ENCODE measurements at places on chromosomes 5 and 9. TPM values are rescaled to one million over a fixed set of nuclear protein-coding genes. Genes with fewer than 3 reads are reported as not detected.

DNA sequence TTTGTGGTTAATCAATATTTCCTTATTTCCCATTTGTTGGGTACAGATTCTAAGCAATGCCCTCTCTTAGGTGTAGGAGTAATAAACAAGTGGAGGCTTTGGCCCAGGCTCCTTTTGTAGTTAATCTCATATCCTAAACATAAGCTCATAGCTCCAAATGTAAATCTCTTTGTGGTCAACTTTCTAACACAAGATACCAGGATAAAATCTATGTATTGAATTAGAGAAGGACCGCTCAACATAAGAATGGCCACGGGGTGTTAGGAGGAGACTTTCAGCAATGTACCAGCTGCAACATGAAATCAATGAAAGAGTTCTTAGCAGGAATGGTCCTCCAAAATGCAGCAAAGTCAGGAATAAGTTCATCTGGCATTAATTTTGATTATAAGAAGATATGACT is 334.5 kb upstream of the ITGA1 start:
- no peak for DNase-seq

DNA sequence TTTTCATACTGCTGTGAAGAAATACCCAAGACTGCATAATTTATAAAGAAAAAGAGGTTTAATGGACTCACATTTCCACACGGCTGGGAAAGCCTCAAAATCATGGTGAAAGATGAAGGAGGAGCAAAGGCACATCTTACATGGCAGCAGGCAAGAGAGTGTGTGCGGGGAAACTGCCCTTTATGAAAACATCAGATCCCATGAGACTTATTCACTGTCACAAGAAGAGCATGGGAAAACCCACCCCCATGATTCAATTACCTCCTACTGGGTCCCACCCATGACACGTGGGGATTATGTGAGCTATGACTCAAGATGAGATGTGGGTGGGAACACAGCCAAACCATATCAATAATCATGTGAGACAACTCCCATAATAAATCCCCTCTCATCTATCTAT is 8.7 kb downstream of the TTC39B start:
- no peak for DNase-seq

- no peak for DNase-seq
Measured at GRCh38 chr9:14993901-14994554, 83.8 kb upstream of the FREM1 start.

- peak; percentile 51 for DNase-seq
Measured at GRCh38 chr5:95392593-95393182, 1.5 kb downstream of the FAM81B start.

MEIKIN gene
- not detected for total RNA-seq

- DNase-seq = no peak
Measured at GRCh38 chr5:35129276-35129675, 81.5 kb upstream of the AGXT2 start.

- no peak for DNase-seq
Measured at GRCh38 chr9:70576116-70576515, 161.7 kb upstream of the KLF9 start.

THBS4 gene
- total RNA-seq = 18.6 TPM

KIF12 gene
- 3.3 TPM for total RNA-seq

GRCh38 chr9:80144406-80144805 is 572.6 kb downstream of the TLE4 start:
- no peak for DNase-seq

ADGRD2 gene
- total RNA-seq = 1.2 TPM

DNA sequence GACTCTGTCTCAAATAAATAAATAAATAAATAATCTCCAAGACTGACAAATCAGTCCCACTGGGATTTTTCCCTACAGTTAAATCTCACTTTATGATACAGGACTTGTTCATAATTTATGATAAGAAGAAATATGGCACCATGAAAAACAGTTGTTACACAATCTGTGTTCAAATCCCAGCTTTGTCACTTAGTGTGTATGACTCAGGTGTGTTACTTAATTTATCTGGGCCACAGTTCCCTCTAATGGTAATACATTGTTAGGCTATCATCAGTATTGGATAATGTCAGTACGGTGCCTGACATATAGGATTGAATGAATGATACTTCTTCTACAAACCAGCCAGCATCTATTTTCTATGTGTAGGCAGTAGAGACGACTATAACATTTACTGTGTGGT is 23.1 kb downstream of the SLC36A3 start:
- no peak for DNase-seq

- peak; percentile 90 for DNase-seq
Measured at GRCh38 chr5:178279723-178280438, 47.3 kb upstream of the PHYKPL start.

GRCh38 chr9:3858961-3859360 is 333.2 kb upstream of the RFX3 start:
- no peak for DNase-seq

DNA sequence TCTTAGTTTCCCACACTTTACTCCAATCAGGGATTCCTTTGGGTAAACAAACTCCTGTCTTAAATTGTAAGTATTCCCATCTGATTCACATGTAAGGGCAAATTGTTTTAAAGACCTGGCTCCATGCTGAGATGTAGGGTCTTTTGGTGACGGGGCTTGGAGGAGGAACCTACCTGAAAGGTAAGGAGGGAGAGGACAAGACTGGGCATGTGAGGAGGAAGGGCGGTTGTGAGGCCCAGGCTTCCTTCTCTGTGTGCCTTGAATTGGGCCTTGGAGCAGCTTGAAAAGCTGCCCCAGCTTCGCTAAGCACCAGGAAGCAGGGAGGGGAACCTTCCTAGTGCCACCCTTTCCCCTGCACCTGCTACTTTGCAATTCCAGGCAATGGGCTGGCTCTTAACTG is 86.8 kb downstream of the C9orf152 start:
- DNase-seq = no peak

DNA sequence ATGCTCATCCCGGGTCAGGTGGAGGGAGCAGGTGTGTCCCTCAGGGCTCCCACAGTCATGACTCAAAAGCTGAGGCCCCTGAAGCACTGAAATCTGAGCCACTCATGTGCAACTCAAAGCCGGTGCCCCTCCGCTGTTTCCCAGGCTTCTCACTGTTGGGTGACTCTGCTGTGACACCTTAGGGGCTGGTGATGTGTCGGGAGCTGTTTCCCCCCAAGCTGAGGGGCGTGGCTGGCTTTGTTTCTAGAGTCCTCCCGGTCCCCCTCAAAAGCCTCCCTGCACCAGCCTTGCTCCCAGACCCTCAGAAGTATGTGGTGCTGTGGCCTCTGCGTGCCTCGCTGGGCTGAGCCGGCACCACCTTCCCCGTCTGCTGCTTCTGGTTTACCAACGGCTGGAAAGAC is 39.7 kb downstream of the PLPP7 start:
- no peak for DNase-seq

- DNase-seq = no peak
Measured at GRCh38 chr9:121450241-121450640, 49.4 kb downstream of the GGTA1 start.

YIPF5 gene
- total RNA-seq = 44.6 TPM
